ENCODE measurements at places on chromosomes 1 and 21. TPM values are rescaled to one million over a fixed set of nuclear protein-coding genes. Genes with fewer than 3 reads are reported as not detected.

TFAP2E gene
- 0.99 TPM for total RNA-seq

BEST4 gene
- 1.3 TPM for total RNA-seq

C8A gene
- not detected for total RNA-seq

C4BPB gene
- 0.20 TPM for total RNA-seq

LRRC8B gene
- 26.7 TPM for total RNA-seq

RGS13 gene
- total RNA-seq = 0.10 TPM

ESRRG gene
- 14.1 TPM for total RNA-seq

TMPRSS2 gene
- 0.89 TPM for total RNA-seq

TTLL7 gene
- 40.1 TPM for total RNA-seq

AMY2A gene
- total RNA-seq = 0.69 TPM

TRAPPC3 gene
- 59.7 TPM for total RNA-seq

DOCK7 gene
- 158 TPM for total RNA-seq

APOBEC4 gene
- 0.66 TPM for total RNA-seq

KCNJ9 gene
- total RNA-seq = 5.1 TPM

NR5A2 gene
- 1.8 TPM for total RNA-seq

CCDC17 gene
- 1.0 TPM for total RNA-seq

TOE1 gene
- total RNA-seq = 10.1 TPM

RGS1 gene
- 13.6 TPM for total RNA-seq

IGSF9 gene
- 1.3 TPM for total RNA-seq

SPRR4 gene
- total RNA-seq = not detected

KCNK1 gene
- 10.5 TPM for total RNA-seq

ADAMTS4 gene
- 17.5 TPM for total RNA-seq

GPR3 gene
- total RNA-seq = 1.7 TPM

FDPS gene
- total RNA-seq = 249 TPM
